Kidney glomerular epithelial cell (primary cell): ENCODE measurements at places on chromosomes 12 and 14.

DNA sequence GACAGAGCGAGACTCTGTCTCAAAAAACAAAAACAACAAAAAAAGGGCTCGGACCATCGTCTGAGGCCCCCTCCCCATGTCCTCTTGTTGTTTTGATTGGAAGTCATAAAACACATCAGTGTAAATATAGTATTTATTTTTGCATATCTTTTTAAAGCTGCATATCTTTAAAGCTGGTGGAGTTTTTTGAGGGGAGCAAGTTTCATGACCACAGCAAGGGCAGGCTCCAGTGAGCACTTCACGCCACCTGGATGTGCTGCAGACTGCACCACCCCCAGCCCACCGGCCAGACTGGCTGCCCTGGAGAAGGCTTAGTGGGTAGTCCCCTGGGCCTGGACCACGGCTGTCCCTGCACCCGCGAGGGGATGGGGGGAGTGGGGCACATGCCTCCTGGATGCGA, 11.9 kb upstream of the BCL7A start:
- no peak for DNase-seq

DNA sequence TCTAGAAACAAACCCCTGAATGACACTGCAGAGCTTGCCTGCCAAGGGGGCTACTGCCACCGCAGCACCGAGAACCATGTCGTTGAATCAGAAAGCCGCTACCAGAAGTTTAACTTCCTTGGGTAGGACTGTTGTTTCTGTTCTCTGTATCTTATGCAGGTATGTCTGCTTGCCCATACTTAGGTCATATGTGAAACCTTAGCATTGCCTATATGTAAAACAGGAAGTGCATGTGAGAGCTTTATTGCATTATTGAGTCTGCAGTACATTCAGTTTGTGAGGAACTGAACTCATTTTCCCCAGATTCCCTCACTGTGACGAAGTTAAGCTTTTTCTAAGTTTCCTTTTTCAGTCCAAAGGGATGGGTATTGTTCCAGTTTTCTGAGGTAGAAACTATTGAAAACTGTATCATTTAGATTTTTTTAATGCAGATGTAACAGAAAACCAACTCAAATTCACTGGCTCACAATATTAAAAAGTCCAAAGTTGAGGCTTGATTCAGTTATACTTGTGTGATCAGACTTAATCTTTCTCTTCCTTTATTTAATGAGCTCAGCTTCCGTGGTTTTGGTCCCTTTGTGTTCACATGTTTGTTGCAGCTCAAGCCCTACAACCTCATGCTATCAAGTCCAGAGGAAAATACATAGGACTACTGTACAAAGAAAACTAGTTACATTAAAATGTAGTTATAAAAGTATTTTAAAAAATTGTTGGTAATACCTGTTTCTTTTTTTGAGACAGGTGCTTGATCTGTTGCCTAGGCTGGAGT, 6.9 kb downstream of the FBXO34 start:
- DNase-seq, result no peak

GRCh38 chr12:93041416-93041815, 112.3 kb upstream of the EEA1 start:
- DNase-seq, result no peak

GRCh38 chr12:34208331-34209258, 186.3 kb downstream of the ALG10 start:
- DNase-seq, result no peak

GRCh38 chr12:53958128-53958527, 3.4 kb downstream of the HOXC12 start:
- no peak for DNase-seq

- no peak for DNase-seq
Observed at GRCh38 chr14:74955229-74956026, at the start of gene PGF. PGF (minus strand) TSS chr14:74955597; CDS start chr14:74955242, 355 bp downstream.

- peak; percentile 32 for DNase-seq
Observed at GRCh38 chr12:95168746-95169145, 48.5 kb downstream of the FGD6 start.

DNA sequence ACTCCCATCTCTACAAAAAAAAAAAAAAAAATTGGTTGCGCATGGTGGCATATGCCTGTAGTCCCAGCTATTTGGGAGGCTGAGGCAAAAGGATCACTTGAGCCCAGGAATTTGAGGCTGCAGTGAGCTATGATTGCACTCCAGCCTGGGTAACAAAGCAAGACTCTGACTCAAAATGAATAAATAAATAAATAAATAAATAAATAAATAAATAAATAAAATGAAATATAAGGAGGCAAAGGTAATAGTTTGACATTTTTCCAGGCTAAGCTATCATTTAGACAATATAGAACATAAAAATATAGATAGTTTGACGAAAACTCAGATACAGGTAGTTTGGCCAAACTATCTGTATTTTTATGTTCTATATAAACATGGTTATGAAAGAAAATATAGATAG, 40.5 kb downstream of the ZCRB1 start:
- no peak for DNase-seq

- DNase-seq, result peak; percentile 26
Observed at GRCh38 chr12:55931780-55932550, 1.0 kb downstream of the DGKA start.

DNA sequence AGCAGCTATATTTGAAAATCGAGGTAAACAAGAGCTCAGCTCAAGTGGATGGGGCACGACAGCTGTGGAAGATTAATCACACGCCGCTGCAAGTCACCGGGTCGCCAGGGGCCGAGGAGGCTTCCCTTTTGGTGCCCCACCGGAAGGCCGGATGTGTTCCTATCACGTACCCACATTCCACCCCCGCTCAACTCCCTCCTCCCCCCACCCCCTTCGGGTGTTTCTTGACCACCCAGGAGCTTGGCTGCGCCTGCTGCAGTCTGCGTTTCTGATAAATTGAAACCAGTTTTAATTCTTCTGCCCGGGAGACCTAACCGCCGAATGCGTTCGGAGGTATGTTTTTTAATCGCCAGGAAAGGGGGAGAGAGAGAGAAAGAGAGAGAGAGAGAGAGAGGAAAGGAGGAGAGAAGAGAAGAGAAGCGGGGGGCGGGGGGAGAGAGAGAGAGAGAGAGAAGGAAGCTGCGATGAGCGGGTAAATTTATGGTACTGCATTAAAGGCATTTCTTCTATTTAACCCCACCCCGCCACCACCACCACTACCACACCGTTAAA, 1.8 kb downstream of the SLC8A3 start:
- DNase-seq, result no peak

- peak; percentile 100 for DNase-seq
Observed at GRCh38 chr14:61561657-61562276, 133.5 kb upstream of the HIF1A start.

- DNase-seq, result no peak
Observed at GRCh38 chr12:97312570-97313135, 150.0 kb upstream of the RMST start.

GRCh38 chr14:100749967-100750597, 23.4 kb downstream of the DLK1 start:
- no peak for DNase-seq

GRCh38 chr14:82328442-82328841, 794.8 kb upstream of the SEL1L start:
- no peak for DNase-seq
